ENCODE measurements at places on chromosomes 2 and 18. TPM values are rescaled to one million over a fixed set of nuclear protein-coding genes. Genes with fewer than 3 reads are reported as not detected.
A peak's percentile ranks its signal among the peaks of the same experiment; 100 is the strongest.

GRCh38 chr2:105406221-105406620 lies 7.4 kb upstream of the FHL2 start:
- no peak for DNase-seq

- DNase-seq: no peak
These were observed 279.8 kb upstream of the DLGAP1 start for GRCh38 chr18:4734903-4735302.

The KCNK3 gene
- not detected for total RNA-seq

GRCh38 chr2:21326152-21326551 lies 202.4 kb downstream of the TDRD15 start:
- DNase-seq: no peak

DNA sequence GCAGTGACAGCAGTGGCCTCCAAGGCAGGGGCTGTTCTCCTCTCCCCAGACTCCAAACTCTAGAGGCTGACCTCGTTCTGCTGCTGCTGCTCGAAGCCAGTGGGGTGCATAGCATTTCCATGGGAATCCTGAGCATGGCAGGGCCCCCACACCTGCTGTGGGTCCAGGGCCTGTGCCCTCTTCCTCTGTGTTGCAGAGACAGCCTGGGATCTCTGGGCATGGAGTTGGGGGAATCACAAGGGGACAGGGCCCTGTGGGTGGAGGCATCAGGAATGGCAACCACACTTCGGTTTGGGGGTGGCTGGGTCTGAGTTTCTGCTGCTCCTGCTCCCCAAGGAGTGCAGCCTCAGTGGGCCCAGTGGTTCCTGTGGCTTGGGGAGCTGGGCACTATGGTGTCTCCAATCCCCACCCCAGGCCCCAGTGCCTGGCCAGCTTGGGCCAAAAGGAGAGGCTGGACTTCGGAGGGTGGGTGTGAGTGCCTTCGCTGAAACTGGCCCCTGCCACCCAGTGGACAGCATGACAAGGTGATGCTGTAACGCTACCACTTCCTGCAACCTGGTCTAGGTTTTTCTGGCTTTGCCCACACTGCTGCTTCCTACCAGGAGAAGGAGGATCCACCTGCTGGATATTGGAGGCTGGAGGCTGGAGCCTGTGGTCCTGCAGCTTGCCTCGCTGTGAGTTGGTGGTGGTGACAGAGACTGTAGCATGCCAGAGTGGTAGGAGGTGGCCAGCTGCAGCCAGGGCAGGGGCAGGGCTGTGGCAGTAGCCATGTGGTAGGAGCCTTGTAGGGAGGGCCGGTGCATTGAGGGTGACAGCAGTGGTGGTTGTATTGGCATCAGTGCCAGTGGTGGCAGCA lies 56.6 kb downstream of the SOWAHC start:
- no peak for DNase-seq

GRCh38 chr2:47254464-47254863 lies 99.4 kb upstream of the STPG4 start:
- DNase-seq: no peak

- DNase-seq: no peak
These were observed 120.0 kb downstream of the GALR1 start for GRCh38 chr18:77369644-77370043.

DNA sequence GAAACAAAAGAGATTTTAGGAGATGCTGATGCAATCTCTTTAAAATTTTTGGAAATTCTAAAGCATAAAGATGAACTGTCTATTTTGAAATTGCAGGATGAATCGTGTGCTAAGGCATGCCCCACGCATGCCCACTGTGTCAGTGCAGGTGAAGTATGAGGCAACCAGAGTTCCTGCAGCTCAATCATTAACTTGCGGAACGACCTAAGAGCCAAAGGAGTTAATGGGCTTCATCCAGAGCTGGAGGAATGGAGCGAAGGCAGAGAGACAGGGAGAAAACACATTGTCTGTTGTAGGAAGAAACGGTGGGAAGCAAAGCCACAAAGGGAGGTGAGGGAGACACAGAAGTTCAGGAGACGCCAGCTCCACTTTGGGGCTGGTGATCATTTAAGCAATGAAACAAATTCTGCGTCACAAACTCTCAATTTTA lies 265.2 kb downstream of the CCDC85A start:
- DNase-seq: no peak

DNA sequence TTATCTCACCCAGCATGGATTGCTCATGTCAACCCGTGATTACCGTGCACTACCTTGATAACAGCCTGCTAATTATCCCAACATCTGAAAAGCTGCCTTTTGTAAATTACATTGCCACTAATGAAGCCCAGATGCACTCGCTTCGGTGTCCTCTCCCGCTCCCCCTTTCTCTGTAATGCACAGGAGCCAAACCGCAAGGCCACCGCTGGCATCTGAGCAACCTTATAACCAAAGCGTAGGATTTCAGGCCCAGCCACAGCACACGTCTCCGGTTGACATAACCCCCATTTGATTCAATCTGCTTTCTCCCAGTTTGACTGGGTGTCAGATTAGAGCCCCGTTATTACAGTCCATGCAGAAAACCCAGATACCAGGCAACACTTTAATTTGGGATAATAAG lies 341.2 kb downstream of the ALK start:
- DNase-seq: no peak

- no peak for DNase-seq
These were observed 199.1 kb upstream of the NXPH2 start for GRCh38 chr2:138979131-138979785.

DNA sequence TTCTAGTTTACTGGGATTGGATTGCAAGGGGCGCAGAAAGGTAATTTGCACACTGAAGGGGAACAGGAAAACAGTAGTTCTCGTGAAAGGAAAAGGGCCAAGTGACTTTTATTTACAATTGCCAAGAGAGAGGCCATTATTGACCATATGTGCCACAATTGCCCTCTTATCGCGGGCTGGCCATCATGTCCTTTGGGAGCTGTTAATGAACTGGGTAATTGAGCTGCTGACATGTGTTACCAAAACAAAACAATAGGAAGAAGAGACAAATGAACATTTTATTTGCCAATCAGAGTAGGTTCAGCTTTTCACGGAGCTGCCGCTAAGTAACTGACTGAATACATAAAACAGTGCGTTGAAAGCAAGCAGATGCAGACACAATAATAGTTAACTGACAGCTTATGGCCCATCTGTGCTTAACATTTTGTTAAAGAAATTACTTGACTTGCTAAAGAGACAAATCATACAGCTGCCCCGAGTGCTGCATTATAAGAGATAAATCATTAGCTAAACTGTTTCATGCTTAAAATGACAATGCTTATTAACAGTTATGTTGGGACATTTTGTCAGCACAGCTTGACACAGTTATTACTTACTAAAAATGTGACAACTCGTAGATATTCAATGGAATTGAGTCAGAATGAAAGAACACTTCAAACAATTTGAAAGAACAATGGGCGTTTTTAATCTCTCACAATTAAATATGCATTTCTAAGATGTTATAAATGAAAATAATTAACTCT lies 57.5 kb downstream of the PAX3 start:
- DNase-seq: no peak

The DLGAP1 gene
- 0.10 TPM for total RNA-seq

GRCh38 chr2:136393514-136393913 lies 275.6 kb upstream of the CXCR4 start:
- no peak for DNase-seq

The NYAP2 gene
- not detected for total RNA-seq

The MC5R gene
- not detected for total RNA-seq

The THAP4 gene
- 26.7 TPM for total RNA-seq

The HOXD3 gene
- not detected for total RNA-seq

DNA sequence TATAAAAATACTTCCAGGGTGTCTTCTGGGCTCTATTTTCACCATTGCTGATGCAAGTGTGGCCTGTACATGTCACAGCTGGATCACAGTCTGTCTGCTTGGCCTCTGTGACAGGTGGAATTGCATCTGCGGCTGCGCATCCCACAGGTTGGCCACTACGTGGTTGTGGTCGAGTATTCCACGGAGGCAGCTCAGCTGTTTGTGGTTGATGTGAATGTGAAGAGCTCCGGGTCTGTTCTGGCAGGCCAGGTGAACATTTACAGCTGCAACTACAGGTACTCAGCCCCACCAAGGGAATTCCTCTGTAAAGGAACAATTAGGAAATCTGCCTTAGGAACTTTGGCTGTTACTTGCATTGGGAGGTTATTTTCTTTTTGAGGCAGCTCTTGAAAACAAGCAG lies 144.5 kb downstream of the LAMA3 start:
- no peak for DNase-seq

The ALK gene
- total RNA-seq: not detected

DNA sequence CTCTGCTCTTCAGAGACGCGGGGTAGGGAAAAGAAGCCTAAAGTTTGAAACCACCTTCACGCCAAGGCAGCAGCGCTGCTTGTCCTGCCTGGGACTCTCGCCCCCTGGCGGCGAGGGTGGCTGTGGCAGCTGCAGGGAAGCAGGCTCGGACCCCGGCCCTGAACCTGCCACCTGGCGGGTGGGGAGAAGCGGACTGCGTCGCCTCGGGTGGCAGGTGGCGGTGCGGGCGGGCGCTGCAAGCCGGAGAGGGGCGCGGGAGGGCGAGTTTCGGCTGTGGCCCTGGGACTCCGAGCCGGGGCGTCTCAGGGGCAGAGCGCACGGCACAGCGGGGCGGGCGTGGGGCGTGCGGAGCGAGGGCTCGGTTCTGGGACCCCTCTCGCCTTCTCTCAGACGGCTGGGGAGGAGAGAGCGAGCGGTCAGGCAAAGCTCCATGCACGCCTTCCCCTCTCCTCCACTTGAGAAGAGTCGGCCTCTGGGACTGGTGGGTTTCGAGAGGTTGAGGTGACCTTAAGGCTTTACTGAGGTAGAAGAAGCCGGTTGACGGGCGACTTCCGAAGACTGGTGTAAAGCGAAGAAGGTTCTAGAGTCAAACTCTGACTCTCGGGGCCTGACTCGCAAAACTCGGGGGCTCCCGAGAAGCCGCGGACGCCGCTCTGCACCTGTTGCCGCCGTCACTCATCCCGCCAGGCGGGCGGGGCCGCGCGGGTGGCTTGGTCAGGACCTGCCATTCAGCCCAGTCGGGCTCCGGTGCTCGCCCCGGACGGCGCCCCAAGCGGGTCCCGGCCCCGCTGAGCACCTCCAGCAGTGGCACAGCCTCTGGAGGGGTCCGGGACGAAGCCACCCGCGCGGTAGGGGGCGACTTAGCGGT lies 1.1 kb upstream of the BOLL start:
- DNase-seq: peak; percentile 40

The C2orf66 gene
- total RNA-seq: not detected

GRCh38 chr2:203873921-203874631 lies 6.5 kb downstream of the CTLA4 start:
- no peak for DNase-seq

- no peak for DNase-seq
These were observed 60.4 kb downstream of the BIN1 start for GRCh38 chr2:127046579-127046978.

DNA sequence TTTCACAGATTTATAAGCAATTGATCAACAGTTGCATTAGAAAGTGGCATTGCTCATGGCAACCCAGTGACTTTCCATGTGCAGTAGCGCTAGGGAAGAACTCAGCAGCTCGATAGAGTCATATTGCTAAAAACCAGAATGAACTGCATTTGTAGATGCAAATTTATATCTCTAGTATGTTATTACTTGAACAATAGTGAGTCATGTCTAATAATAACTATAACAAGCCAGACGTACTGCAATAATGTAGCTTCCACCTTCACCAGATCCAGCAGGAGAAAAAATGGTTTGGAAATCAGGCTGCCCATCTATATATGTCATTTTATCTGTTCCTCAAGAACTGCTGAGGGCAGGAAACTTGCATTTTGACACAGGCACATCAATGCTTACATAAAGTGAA lies 66.5 kb upstream of the FIGN start:
- DNase-seq: no peak

The REG3A gene
- total RNA-seq: not detected

DNA sequence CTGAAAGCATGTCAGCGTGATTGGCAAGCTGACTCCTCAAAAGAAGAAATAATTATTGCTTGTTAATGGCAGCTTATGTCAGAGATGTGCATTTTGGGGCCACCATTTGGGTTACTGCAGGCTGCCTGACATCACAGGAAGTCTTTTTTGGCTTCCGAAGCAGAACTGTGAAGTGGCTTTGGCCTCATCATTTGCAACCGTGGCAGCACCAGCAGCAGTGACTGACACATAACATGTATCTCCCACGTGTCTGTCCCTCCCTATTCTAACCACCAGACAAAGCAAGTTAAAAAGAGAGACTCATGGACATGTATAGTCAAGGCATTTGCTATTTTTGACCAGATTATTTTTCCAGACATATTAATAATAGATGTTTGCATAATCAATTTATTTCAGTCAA lies 488.7 kb upstream of the ACVR2A start:
- no peak for DNase-seq

The NR4A2 gene
- total RNA-seq: 7.5 TPM

GRCh38 chr18:10490401-10491165 lies 35.2 kb upstream of the NAPG start:
- peak; percentile 53 for DNase-seq

The IL1B gene
- total RNA-seq: 0.71 TPM

DNA sequence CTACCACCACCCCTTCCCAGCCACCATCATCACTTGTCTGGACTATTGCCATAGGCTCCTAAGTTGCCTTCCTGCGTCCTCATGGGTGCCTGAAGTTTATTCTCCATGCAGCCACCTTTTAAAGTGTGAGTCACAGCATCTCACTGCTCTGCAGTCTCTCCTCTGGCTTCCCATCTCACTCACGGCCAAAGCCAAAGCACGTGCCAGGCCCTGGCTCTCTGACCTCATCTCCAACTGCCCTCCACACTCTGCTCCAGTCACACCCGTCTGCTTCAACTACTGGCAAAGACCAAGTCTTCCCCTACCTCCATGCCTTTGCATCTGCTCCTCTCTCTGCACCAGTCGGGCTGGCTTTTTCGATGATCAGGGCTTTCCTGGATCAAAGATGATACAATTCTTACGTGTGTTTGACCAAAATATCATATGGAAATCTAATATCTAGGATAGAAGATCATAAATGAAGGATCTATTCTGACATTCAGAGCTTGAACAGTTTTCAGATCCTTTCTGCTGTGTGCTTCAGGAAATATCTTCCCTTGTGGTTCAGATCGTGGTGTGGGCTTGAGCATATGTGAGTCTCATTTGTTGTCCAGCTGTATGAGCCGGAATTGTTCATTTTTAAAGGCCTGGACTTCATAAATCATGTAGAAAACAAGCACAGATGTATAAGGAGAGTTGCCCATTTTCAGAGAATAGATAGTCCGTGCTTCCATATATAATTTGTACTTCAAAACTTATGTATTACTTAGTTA lies 175.6 kb downstream of the PRKCE start:
- no peak for DNase-seq

- no peak for DNase-seq
These were observed 36.3 kb upstream of the UGP2 start for GRCh38 chr2:63805412-63805811.

- DNase-seq: peak; percentile 44
These were observed 105.6 kb upstream of the CD302 start for GRCh38 chr2:159903443-159904126.

GRCh38 chr2:16000642-16001041 lies 60.3 kb downstream of the MYCN start:
- DNase-seq: no peak
